ENCODE measurements at places on chromosomes 5 and 9.

- peak; percentile 59 for DNase-seq
These were observed 35.5 kb upstream of the ANXA2R start for GRCh38 chr5:43075319-43076293.

- DNase-seq, result peak; percentile 13
These were observed 103.2 kb downstream of the GPBP1 start for GRCh38 chr5:57277085-57277484.

GRCh38 chr5:97089149-97089801, 53.1 kb downstream of the LIX1 start:
- no peak for DNase-seq

- no peak for DNase-seq
These were observed 259.8 kb downstream of the ANXA1 start for GRCh38 chr9:73411494-73411893.

- no peak for DNase-seq
These were observed 44.3 kb downstream of the CAMK2A start for GRCh38 chr5:150245111-150245789.

- DNase-seq, result no peak
These were observed 78.6 kb upstream of the MYO10 start for GRCh38 chr5:17014686-17015085.

DNA sequence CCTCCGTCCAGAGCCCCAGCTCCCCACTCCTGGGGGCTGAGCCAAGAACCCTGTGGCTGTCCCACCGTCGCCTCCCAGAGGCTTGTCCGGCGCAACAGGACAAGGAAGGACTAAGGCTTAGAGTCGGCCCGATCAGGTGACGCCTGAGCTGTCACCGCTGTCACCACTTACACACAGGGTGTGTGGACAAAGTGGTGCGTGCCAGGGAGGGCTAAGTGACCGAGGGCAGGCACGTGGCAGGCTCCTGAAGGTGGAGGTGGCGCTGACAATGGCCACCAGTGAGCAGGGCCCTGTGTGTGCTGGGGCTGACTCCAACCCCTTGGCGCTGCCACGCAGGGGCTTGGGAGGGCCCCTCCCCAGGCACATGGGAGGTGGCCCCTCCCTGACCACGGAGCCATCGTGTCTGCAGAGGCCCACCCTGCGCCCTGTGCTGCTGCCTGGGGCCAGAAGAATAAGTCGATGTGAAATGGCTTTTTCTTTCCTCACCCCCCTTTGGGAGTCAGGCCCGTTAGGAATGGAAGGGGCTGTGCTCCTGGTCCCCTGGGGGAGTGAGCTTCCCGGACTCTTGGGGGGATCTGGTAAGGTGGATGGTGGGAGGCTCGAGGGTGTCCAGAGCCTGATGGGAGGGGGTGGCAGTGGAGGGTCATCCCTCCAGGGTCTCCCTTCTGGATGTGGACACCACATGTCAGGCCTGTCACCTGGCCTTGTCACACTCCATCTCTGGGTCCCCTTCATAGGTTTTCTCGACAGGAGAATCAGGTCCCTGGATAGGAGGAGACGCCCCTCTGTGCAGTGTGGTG, 2.6 kb upstream of the GPSM1 start:
- DNase-seq, result no peak

DNA sequence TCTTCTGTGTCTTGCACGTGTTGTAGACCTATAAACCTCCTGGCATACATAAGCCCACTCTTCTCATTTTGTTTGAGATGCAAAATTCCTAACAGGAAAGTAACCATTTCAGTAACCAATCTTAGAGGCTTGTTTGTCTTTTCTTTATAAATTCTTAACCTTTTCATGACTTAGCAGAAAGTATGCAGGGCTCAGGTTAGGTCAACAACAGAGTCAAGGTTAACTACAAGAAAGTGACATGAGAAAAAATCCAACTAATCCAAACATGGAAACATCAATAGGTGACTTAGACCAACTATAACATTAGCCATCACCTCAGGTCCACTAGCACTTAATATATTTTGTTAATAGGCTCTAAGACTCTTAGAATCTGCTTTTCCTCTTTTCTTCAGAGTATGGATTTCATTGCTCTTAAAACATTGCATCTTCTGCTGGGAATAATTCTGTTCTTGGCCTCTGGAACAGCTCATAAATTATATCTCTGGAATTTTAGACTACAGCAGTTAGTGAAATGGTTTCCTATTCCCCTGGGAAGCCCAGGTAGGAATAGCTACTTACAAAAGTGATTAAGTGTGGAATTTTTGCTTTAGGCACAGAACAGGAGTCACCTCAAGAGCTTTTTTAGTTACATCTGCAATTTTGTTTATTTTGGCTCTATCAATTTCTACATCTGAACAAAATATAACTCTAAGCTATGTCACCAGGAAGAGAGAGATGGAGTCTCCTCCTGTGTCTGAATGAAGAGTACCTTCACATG, 155.3 kb upstream of the ANKRD55 start:
- DNase-seq, result peak; percentile 36

GRCh38 chr9:119268985-119269384, 100.2 kb downstream of the BRINP1 start:
- no peak for DNase-seq

DNA sequence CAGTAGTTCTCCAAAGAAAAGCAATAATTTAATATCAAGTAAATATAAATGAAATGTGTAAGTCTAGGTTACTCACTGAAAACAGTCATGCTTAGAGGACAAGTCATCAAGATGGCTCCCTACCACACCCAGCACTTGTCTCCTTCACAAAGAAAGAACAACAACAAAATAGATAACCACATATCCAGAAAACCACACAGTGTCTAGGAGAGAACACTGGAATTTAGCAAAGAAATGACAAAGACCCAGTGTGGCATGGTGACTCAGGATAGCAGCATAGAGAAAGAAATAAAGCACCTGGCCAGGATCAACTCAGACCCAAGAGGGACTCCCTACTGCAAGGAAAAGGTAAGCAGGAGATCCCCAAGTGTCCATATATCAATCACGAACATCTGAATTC, 356.2 kb downstream of the TMEM161B start:
- no peak for DNase-seq

DNA sequence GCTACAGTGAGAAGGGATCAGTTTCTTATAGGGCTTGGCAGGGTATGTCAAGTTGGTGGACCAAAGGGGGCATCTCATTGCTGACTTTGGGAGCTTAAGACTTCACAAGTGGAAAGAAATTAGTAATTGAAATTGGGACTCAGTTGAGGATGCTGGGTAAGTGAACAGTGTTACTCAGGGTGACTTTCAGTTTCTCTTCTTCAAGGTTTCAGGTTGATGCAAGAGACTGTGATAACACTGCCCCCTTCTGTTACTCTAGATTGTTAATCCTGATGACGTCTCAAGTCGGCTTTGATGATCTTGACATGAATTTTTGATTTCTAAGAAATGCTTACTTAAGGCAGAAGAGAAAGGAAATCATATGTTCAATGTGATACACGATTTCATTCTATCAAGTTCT, 21.3 kb downstream of the KCTD16 start:
- DNase-seq, result peak; percentile 68

DNA sequence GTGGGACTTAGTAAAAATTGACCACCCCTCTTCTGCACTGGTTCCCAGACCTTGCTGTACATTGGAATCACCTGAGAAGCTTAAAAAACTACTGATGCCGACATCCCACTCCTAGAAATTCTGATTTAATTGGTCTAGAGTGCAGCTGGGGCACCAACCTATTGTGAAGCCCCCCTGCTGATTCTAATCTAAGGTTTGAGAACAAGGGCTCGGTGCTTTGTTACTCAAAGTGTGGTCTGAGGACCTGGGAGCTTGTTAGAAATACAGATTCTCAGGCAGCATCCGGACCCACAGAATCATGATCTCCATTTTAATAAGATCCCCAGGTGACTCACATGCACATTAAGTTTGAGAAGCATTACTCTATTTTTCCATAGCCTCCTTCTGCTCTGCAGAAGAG, 57.8 kb upstream of the LPAR1 start:
- DNase-seq, result no peak

GRCh38 chr9:129761901-129762369, 9.1 kb upstream of the PTGES start:
- peak; percentile 87 for DNase-seq

DNA sequence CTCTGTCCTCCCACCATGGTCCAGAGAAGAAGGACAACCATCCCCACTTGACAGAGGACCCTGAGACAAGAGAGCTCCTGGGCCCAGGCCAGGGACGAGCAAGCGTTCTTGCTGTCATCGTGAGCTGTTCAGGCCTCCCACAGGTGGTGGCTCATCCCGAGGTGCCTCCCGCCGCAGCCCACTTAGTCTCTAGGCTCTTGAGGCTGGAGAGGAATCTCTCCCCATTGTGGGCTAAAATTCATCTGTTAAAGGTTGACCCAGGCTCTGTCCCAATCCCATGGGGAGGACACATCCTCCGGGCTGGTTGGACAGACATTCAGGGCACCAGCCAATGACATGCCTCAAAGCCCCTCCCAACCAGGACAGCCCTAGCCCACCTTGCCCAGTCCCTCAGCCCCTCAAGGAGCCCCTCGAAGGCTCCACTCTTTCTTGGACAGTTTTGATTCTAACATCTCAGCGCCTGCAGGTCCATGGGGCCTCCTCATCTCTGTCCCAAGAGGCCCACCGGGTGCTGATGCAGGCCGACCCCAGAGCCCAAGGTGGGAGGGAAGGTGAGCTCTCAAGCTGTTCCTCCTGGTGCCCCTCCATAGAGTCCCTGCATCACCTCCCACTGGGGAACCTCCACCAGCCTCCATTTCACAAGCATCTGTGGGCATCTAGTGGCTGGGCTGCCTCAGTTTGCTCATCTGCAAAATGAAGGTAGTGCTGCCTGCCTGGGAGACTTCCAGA, 52.9 kb downstream of the BARX1 start:
- no peak for DNase-seq

DNA sequence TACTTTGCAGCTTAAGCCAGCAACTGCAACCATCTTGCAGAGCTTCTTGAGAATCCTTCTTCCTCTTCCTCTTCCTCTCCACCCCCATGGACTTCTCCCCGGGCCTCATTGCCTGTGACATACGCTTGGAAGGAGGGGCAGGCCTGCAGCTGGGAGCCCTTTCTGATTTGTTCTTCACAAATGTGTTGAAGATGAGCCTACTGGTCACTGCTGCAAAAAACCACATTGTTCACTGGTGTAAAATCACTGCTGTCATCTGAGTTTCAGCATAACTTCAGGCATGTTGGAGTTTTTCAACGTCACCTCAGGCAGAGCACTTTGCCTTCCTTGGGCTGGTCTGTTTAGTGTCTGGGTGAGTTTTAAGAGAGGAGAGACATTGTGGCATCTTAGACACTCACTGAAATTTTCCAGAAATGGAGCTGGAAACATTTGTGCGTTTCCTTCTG, 7.9 kb downstream of the TJP2 start:
- peak; percentile 14 for DNase-seq

GRCh38 chr5:78791501-78792100, 143.0 kb upstream of the LHFPL2 start:
- no peak for DNase-seq

GRCh38 chr5:169873642-169874041, 106.7 kb downstream of the INSYN2B start:
- DNase-seq, result peak; percentile 55

GRCh38 chr5:2750758-2751464, 566 bp downstream of the IRX2 start:
- DNase-seq, result peak; percentile 25

GRCh38 chr5:137641148-137641547, 94.7 kb downstream of the KLHL3 start:
- DNase-seq, result no peak

DNA sequence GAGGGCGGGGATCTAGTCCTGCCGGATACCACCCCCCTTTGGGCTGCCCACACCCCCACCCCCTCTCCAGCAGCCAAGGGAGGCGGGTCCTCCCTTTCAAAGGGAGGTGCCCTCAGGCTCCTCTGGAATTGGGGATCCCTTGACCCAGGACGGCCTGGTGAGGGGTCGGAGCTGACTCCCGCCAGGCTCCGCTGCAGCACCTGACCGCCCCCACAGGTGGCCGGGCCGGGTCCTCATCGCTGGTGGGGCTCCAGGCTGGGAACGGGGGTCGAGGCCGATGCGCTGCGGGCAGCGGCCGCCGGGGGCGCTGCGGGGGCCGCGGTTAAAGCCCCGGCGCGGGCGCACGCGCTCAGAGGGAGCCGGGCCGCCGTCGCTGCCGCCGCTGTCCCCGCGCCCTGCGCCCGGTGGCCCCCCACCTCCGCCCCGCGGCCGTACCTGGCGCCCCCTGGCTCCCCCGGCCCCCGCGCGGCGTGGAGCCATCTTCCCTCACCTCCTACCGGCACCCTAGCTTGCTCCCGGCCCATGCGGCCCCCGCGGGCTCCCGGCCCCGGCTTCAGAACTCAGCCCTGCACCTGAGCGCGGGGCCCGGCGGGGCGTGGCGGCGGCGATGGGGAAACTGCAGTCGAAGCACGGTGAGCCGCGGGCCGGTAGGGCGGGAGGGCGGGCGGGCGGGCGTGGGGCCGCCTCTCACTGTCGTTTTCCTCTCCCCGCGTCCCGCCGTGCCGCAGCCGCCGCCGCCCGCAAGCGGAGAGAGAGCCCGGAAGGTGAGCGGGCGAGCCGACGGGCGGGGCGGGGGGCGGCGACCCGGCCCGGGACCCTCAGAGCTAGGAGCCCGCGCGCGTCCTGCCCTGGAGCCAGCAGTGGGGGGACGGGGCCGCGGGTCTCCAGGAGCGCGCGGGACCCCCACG, at the start of gene NKD2:
NKD2 (plus strand) TSS at position 352 of the 908 bp plus-strand sequence; CDS start at position 608, 256 bp downstream.
- no peak for DNase-seq

DNA sequence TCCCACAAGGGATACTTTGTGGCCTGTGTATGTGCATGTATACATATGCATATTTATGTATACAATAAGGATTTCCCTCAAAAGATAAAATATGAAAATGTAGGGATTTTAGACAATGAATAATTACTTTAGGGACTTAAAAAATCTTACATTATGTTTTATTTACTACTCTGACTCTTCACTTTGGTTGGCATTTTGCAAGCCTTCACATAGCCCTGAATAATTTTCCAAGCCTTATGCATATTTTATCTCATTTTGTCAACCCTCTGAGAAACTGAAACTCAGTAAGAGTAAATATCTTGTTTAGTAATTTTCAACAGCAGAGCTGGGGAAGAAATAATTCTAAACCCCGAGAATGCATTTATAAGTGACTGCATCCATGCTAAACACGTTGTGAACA, 153.0 kb upstream of the SLC24A2 start:
- DNase-seq, result no peak

- peak; percentile 45 for DNase-seq
These were observed 2.7 kb upstream of the IL12B start for GRCh38 chr5:159332800-159333544.

DNA sequence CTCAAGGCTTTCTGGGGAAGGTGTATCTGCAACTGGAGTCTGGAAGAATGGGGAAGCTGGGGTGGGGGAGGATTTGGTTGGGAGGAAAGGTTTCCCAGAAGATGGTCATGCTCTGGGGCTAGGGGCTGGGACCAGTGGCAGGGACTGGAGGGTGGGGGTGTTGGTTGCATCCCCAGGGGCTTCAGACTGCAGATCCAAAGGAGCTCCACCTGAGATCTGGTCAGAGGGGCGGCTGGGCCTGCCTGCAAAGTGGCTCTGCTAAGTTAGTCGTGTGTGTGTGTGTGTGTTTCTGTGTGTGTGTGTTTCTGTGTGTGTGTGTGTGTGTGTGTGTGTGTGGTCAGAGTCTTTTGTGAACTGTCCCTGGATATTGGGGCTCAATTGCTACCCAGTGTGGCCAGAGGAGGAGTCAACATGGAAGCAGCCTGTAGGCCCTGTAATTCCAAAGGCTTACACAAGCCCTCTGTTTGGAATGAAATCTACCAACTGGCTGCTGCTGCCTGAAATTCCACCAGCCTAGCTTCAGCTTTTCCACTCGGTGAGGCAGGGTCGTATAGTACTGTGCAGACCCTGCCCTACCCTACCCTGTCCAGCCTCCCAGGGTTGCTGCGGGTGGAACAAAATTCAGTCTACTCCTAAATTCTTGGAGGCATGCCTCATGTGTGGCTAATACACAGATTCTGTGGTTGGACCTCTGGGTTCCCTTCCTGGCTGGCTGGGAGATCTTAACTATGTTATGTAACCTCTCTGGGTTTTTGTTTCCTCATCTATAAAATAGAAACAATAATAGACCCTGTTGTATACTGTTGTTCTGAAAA, 12.5 kb upstream of the SYNPO start:
- DNase-seq, result peak; percentile 46

All from fibroblast of skin of right quadriceps (primary cell).